Tibial nerve (tissue), 4 donors: ENCODE measurements at places on chromosomes 4 and X. TPM values are rescaled to one million over a fixed set of nuclear protein-coding genes. Genes with fewer than 3 reads are reported as not detected.

GRCh38 chrX:40470830-40471429, 109.8 kb upstream of the ATP6AP2 start:
- no peak for DNase-seq

The CITED1 gene
- total RNA-seq: 0.84 TPM

DNA sequence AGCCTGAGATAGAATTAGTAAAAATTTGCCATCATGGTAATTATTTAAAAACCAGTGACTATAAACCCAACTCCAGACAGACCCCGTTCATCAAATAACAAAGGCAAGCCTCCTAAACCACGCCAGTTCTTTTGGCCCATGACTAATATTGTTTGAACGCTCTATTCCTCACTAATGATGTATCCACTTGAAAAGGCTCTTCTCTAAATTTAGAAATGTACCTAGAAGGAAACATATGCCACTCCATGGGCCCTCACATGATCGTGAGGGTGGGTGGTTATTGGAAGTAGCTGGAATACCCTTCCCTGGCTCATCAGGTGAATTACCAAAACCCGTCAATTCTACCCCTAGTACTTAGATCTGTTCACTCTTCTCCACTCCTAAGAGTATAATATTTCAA, 249.2 kb downstream of the COL25A1 start:
- no peak for DNase-seq

The SPANXA2 gene
- not detected for total RNA-seq

GRCh38 chr4:25687773-25688172, 32.1 kb downstream of the SLC34A2 start:
- DNase-seq: no peak

DNA sequence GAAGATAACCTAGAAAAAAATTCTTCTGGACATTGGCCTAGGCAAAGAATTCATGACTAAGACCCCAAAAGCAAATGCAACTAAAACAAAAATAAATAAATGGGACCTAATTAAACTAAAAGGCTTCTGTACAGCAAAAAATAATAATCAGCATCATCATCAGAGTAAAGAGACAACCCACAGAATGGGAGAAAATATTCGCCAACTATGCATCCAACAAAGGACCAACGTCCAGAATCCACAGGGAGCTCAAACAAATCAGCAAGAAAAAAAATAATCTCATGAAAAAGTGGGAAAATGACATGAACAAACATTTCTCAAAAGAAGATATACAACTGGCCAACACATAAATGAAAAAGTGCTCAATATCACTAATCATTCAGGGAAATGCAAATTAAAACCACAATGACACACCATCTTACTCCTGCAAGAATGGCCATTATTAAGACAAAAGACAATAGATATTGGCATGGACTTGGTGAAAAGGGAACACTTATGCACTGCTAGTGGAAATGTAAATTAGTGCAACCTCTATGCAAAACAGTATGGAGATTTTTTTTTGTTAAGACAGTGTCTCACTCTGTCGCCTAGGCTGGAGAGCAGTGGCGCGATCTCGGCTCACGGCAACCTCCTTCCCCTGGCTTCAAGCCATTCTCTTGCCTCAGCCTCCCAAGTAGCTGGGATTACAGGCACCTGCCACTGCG, 29.9 kb downstream of the ELF2 start:
- no peak for DNase-seq

DNA sequence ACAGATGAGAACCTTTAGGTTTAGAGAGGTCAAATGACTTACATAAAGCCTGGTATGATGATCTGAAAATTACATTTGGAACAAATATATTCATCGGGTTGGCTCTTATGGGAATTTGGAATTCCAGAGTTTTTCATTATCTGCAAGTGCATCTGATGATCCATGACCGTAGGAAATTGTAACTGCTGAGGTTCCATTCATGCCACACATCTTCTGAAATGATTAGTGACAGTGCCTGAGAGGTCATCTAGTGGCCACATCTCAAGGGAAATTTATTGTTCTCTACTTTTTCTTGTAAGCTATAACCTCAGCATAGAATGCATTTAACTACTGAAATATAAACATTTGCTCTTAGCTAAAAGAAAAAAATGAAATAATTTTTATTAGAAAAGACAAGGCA, 105.8 kb upstream of the NWD2 start:
- DNase-seq: no peak

The ANKRD37 gene
- total RNA-seq: 38.4 TPM

The DACH2 gene
- total RNA-seq: not detected

DNA sequence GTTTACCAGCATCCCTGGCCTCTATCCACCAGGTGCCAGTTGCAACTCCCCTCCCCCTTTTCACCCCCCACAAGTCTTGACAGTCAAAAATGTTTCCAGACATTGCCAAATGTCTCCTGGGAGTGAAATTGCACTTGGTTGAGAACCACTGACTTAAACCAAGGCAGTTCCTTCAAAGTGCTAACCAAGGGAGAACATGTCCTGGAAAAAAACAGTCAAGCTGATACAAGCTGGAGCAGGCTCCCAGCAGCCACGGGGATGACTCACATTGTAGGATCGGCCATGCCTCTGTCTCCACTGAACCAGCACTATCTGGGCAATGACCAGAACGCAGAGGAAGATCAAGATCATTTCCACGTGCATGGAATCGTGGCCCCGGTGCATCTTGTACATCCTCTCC, 11.4 kb downstream of the RNF175 start:
- DNase-seq: no peak

The TEX11 gene
- total RNA-seq: not detected

GRCh38 chr4:39339968-39340367, 26.2 kb downstream of the RFC1 start:
- no peak for DNase-seq

The GAGE12E gene
- total RNA-seq: not detected

DNA sequence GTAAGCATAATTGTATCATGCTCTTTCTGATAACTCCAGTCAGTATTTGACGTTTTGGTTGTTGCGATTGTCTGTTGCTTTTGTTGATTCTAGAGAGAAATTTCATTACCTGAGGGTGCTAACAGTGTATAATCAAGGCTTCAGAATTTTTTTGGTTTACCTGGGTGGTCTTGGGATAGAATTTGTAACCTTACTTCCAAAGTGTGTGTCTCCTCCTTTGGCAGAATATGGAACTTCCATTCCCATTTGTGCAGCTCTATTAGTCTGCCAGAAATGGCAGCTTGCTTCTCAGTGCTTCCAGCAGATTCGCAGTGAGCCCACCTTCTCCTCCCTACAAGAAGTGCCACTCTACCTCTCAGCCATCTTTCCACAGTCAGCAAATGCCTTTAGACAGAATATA, 5.3 kb downstream of the COPS4 start:
- DNase-seq: no peak

DNA sequence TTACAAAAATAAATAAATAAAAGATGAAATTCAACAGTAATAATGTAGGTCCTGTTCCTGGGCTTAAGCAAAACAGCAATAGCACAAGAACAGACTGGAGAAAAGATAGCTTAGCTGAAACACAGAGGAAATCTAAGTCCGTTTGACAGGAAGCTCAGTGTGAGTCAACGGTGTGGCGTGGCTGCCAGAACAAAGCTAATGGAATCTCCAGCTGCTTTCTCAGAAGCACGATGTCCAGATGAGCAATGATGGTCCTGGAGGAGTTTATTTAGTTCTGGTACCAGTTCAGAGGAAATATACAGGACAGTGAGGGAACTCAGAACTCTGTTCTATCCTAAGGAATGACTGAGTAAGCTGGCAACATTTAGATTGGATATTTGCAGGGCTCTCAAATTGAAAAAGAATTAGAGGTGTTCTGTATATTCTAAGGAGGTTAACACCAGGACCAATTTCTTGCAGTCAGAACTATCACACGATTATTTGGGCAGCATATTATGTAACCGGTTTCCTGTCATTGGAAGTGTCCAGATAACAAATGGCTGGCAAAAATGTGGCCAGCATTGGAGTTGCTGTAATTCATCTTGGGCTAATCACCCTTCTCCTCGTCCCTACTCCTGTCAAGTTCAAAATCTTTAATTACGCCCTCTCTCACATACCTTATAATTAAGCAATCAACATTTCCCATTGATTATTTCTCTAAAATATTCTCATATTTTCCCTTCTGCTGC, 12.7 kb downstream of the GAB3 start:
- DNase-seq: no peak

The USP17L10 gene
- total RNA-seq: not detected

DNA sequence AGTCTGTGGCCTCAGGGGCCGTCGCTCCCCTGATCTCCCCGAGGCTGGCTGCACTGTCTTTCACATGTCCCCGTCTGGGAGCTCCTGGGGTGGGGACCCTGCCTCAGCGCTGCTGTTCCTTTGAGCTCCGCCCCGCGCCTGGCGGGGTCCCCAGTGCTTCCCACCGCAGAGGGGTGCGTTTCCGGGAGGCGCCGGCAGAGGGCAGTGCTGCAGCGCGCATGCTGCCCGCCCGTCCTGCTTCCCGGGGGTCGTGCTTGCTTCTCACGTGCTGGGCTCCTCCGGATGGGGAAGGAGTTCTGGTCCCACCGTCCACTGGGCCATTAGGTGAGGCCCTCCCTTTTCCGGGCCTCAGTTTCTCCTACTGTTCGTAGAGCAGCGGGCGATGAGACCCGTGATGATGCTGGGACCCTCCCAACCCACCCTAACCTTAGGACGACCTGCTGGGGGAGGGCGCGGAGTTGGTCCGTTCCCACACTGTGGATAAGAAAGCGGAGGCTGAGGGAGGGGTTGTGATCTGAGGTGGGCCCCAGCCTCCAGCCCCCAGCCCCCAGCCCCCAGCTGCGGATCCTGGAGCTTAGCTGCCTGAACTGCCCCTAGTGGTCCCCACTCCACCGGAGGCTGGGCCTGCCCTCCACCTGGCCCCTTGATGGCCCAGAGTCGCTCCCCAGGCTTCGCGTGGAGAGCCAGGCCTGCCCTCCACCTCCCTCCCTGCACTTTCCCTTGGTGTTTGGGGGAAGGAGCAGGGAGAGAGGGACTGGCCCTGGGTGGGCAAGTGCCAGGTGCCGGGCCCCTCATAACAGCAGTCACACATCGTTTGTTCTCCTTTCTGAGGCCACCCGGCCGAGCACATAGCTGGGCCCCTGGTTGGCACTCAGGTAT, 15.3 kb downstream of the CPZ start:
- no peak for DNase-seq

The CLIC2 gene
- 12.0 TPM for total RNA-seq

GRCh38 chr4:26308568-26308967, 12.2 kb upstream of the RBPJ start:
- DNase-seq: no peak

- no peak for DNase-seq
Measured at GRCh38 chr4:170698334-170698733, 608.6 kb upstream of the AADAT start.

The XAGE2 gene
- not detected for total RNA-seq

The LRRC66 gene
- total RNA-seq: 0.84 TPM

DNA sequence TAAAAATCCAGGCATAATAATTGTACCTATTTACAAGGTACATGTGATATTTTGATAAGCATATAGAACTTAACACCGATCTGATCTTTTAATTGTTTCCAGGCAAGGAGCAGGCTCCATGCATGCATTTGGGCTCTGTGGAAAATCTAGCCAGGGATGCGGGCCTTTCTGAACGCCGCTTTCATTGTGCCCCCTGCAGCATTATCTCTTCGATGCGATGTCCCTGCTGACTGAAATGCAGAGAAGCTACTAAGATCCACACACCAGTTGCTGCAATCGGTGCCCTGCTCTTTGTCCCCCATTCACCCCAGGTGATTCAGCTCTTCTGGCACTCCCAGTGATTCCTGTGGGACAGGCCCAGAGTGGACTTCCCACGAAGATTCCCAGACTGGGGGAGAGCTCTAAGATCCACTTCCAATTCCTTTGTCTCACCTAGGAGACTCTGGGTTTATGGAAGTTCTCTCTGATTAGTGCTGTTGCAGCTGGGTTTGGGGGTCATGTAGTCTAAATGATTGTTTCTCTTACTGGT, 254.3 kb upstream of the AGA start:
- DNase-seq: no peak

- no peak for DNase-seq
Measured at GRCh38 chr4:23412701-23413100, 477.1 kb downstream of the PPARGC1A start.

DNA sequence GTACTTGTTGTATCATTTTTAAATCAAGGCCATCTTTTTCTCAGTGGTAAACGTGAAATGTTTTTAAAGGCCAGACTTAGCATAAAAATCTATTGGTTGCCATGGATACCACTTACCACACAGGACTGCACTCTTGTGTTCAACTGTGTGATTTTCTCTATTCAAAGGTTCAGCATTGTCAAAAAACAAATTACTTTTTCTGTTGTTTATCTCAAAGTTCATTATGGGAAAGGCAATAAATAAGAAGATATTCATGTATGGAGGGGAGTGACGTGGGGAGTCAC, 231.0 kb upstream of the GATB start:
- no peak for DNase-seq

- no peak for DNase-seq
Measured at GRCh38 chr4:143382596-143382995, 45.9 kb downstream of the GAB1 start.

GRCh38 chr4:176011529-176011928, 54.1 kb upstream of the WDR17 start:
- DNase-seq: no peak

DNA sequence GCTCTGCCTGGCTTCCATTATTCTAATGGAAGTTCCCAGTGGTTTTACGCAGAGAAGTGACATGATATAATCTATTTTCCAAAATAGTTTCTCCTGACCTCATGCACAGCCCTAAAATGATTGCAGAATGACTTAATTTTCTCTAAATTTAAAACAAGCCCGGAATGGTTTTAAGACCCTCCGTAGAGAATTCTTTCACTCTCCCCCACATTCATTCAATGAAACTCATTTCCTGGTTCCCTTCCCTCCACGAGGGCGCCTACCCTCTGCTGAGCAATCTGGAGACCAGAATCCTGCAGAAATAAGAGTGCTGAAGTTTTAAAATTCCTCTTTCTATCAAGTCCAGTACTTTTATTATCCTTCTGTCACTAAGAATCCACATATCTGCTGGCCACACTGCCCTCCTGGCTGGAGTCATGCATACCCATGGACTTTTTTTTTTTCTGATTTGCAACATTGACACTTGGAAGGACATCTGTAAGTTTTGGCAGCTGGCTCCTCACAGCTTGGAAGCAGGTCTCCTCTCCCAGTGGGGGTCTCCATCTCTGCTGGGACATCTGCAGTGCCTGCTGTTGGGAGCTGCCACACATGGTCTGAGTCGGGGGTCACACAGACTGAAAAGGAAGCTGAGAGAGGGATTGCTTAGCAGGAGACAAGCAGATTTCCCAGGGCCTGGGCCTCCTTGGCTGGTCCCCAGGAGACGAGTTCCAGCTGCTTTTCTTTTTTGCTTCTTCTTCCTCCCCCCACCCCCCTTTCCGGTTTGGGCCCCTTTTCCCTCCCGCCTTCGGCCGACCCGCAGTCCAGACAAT, 86.1 kb downstream of the SOWAHB start:
- DNase-seq: no peak

The ARL9 gene
- total RNA-seq: not detected

DNA sequence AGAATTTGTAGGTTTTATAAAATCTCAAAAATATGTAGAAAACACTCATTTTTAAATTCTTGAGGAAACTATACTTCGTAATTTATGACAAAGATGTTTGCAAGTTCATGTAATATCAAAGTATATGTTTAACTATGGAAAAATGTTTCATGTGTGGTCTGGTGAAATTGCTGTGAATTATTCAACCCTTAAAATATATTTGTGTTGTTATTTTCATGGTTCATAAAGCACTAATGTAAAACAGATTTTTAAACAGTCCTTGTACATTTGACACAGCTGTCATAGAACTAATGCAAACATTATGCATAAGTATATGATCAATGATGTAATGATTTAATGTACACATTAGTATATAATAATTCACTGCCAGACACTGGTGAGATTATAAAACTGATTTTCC, 83.1 kb upstream of the ARSJ start:
- no peak for DNase-seq

GRCh38 chrX:106903291-106903824, at the start of gene RIPPLY1:
TSS of gene RIPPLY1 (minus strand) at chrX:106903341. CDS start at chrX:106903287, 54 bp downstream.
- no peak for DNase-seq

GRCh38 chr4:138643827-138644226, 371.8 kb upstream of the NOCT start:
- no peak for DNase-seq
